GM23338 (cell line): ENCODE measurements at places on chromosomes 7 and 10.

DNA sequence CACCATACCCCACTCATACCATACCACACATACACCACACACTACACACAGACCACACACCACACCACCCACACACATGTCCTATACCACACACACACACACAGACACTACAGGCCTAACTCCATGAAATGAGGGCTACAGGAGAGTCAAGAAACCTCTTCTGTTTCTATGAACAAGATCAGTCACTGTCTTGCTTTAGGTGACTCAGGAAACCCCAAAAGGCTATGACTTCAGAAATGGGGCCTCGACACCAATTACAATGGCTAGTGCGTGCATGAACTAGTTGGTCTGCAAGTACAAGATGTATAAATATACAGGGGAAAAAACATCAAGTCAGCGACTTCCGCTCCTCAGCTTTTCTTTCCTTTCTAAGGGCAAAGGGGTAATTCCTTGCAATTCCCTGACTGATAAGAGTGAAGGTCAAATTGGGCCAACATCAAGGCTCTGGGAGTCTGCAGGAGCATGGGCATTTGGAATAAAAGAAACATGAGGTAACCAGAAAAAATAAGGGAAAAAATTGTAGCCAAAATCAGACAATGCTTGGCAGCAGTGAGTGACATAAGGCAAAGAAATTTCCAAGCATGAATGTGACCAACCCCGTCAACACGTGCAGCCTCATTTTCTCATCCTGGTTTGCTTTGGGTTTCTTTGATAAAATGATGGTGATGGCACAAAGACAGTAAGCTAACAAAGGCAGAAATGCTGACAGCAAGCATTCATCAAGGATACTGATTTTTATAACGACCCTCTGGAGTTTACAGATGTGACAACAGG is 1.5 kb downstream of the PKD1L1 start:
- DNase-seq, result no peak

DNA sequence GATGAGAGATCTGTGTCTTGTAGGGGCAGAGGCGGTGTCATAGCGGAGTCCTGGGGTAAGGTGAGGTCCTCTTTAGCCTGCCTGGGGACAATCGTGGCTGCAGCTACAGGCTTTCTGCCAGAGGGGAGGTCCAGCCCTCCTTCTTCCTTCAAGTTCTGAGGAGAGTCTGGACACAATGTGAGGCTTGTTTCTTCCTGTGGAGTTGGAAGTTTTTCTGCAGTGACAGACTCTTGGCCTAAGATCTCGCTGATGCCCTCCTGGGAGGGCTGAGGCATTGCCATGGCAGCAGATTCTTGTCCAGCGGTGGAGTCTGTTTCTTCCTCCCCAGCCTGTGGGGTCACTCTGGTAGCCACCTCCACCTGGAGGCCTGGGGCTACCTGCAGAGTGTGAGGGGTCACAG is 4.4 kb downstream of the NACAD start:
- DNase-seq, result no peak

- DNase-seq, result no peak
Measured at GRCh38 chr7:131031099-131031868, 296.4 kb upstream of the MKLN1 start.

GRCh38 chr7:105493923-105494315 is 28.2 kb downstream of the PUS7 start:
- DNase-seq, result no peak
